ENCODE measurements at places on chromosomes 4 and X.

DNA sequence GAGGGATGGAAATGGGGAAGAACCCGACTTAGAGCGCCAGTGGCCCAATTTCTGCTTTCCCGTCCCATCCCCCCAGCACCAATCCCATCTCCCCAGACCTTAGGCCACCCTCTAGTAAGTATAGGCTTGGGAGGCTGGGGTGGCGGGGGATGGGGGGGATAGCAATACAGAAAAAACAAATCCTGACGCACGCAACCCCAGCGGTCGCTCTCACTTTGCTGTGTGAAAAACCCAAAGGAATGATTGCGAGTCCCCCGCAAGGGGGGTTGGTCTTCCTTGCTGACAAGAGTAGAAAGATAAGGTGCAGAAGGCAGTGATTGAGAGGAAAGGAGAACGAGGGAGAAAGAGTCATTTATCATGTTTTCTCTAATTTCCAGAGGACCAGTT is 863 bp downstream of the CPE start:
- DNase-seq = no peak

DNA sequence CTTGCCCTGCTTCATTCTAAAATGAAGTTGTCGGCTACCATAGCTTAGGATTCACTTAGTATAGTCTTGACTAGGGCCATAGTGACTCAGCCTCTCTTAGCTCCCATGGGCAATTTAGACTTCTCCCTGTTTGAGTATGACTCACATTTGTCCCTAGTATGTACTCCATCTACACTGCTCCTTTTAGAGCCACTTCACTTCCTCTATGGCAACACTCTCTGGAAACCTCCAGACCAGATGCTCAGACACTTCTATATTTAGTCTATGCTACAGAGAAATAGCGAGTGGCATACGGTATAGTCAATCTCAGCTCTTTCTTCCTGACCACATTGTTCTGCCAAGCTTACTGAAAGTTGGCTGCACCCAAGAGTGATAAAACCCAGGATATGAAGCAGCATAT is 11.2 kb downstream of the MEPE start:
- no peak for DNase-seq

- DNase-seq = no peak
These were observed 93.8 kb downstream of the TBL1X start for GRCh38 chrX:9558615-9559014.

DNA sequence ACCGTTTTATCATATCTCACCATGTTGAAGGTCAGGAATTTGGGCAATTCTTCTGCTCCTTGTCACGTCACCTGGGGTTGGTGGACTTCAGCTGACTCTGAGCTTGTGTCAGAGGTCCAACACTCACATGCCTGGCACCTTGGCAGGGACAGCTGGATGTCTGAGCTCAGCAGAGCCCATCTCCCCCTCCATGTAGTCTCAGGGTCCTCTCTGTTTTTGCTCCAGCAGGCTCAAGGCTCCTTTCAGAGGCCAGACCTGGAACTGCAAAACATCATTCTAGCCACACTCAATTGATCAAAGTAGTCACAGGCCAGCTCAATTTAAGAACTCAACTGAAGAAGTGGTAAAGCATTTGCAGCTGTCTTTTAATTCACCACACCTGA is 45.4 kb downstream of the EDNRA start:
- DNase-seq = no peak

DNA sequence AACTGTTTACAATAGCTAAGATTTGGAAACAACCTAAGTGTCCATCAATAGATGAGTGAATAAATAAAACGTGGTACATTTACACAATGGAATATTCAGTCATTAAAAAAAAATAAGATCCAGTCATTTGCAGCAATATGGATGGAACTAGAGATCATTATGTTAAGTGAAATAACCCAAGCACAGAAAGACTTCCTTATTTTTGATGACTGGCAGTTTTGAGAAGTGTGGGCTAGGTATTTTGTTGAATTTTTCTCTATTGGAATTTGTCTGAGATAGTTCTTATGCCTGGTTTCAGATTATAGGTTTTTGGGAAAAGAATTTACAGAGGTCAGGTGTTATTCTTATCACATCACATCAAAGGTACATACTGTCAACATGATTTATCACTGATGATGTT is 293.8 kb upstream of the ARSJ start:
- DNase-seq = no peak

DNA sequence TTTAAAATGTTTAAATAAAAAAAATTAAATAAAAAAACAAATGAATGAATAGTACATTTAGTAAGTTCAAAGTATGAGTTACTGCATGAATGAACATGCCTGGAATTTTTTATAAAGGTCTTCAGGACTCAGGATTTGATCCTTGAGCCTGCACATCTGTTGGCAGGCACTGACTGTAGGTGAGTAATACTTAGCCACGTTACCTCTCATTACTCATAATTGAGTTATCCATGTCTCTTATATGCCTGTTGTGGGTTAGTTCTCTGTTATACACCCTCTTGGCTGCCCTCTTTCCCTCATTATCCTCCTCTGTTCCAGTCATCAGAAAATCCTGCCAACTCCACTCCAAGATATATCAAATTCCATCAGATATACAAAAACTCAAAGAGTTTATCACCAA is 276.0 kb downstream of the FBXW7 start:
- no peak for DNase-seq

DNA sequence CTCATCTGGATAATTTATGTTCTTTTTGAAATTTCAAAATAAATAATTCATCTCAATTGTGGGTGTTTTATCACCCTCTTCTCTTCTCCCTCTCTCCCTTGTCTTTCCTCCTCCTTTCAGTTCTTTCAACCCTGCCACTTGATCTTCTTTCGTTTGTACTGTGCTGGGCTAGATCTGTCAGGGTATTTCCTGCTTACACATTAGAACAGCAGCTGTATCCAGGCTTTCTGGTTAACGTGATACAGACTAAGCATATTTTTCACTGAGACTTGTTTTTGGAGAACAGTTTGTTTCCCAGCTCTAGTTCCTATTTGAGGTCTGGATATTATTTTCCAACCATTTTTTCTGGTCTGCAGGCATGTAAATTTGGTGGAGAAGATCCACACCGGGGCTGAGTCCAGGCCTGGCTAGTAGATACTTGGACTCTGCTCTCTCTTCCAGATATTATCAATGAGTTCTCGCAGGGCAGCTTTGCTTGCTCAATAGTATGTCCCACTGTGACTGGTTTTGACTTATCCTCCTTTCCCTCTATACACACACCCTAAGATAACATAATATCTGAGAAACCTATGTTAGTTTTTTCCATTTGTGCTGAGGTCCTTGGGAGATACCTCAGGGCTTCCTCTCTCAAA is 1310.7 kb upstream of the TENM3 start:
- DNase-seq = no peak

DNA sequence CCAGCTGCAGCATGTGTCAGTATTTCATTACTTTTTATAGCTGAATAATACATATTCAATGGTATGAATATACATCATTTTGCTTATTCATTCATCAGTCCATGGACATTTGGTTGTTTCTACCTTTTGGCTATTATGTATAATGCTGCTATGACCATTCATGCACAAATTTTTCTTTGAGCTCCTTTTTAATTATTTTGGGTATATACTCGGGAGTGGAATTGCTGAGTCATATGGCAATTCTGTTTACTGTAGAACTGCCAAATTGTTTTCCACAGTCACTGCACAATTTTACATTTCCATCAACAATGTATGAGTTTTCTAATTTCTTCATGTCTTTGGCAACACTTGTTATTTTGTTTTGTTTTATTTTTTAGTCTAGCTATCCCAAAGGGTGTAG is 405.9 kb upstream of the PITX2 start:
- DNase-seq = no peak

DNA sequence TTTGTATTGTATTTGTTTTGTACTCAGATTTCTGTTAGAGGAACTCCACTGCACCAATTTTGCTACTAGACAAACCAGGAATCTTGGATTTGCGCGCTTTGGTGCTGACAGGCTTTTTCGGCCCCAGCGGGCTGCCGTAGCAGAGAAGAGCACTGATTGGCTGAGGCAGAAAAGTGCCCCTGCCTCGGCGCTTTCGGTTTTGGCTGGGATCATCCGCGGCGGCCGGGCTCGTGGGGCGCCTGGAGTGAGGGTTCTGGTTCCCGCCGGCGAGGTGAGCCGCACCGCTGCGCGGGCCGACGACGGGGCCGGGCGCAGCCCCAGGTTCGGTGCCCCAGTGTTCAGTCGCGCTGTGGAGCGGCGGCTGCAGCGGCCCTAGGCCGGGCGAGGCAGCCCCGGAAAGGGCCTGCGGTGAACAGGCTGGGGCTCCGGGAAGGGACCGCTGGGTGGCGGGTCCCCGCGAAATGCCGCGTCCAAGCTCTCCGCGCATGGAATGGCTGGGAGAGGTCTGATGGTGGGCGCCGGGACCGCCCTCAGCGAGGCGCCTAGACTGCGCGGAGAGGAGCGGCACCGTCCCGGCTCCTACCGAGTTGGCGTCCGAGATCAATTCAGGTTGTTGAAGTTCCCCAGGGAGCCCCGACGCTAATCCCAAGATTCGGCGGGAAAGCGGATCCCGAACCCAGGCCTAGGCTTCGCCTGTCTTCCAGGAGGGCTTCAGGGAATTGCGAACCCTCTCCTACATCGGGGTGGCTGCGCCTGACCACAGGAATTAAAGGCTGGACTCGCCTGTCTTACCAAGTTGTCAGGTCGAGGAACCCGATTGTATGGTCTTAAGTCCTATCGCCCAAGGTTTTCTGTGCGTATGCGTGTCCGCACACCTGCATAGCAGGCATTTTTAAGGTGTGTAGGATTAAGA is at the start of gene LSM6:
Gene LSM6 (plus strand): TSS at position 178 of the 913 bp plus-strand sequence. CDS start 7,204 bp downstream, outside the sequence.
- DNase-seq = peak; percentile 64

- no peak for DNase-seq
These were observed 3.5 kb downstream of the GPR34 start for GRCh38 chrX:41692162-41692749.

- no peak for DNase-seq
These were observed 140.0 kb upstream of the BCOR start for GRCh38 chrX:40237731-40238178.

GRCh38 chrX:23228950-23229448 is 105.7 kb upstream of the PTCHD1 start:
- no peak for DNase-seq

GRCh38 chrX:51215856-51216255 is 116.8 kb upstream of the NUDT10 start:
- no peak for DNase-seq

DNA sequence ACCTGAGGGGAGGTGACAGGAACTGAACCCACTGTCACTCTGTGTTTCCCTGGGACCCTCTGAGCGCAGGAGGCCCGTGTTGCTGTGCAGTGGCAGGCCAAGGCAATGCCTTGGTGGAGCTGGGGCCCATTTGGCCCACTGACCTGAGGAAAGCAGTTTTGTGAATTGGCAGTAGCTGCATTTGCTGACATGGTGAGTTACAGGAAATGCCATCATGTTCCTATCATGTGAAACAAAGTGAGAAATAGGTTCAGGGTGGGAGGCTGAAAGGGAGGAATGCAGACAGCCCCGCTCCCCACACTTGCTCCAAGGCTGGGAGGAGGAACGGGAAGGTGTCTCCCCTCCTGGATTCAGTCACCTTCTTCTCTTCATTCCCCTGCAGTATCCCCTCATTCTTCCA is 146.1 kb downstream of the PTTG2 start:
- DNase-seq = no peak

- DNase-seq = no peak
These were observed 68.6 kb downstream of the DIAPH2 start for GRCh38 chrX:96753230-96753629.

GRCh38 chr4:75069493-75070074 is 136.7 kb downstream of the PARM1 start:
- no peak for DNase-seq

GRCh38 chrX:107731831-107732502 is 43.6 kb downstream of the TSC22D3 start:
- no peak for DNase-seq

- no peak for DNase-seq
These were observed 603.8 kb upstream of the PCDH7 start for GRCh38 chr4:30116401-30116800.

DNA sequence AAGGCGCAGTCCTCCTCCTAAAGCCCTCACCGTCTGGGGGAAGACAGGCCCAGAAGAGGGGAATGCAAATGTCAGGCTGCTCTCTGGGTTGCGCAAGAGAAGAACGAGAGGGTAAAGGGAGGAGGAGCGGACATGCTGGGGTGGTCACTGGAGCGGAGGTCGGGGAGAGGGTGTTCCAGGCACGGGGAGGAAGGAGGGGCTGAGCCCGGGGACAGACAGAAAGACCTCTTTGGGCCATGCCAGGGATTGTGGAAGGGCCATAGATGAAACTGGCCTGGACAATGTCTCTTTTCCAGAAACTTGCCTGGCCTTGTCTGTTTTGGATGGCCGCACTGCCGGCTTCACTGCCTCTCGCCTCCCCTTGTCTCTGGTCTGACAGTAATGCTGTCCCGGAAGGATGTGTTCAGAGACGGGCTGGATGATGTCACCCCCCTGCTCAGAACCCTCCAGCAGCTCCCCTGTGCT is 121.0 kb downstream of the SORCS2 start:
- no peak for DNase-seq

DNA sequence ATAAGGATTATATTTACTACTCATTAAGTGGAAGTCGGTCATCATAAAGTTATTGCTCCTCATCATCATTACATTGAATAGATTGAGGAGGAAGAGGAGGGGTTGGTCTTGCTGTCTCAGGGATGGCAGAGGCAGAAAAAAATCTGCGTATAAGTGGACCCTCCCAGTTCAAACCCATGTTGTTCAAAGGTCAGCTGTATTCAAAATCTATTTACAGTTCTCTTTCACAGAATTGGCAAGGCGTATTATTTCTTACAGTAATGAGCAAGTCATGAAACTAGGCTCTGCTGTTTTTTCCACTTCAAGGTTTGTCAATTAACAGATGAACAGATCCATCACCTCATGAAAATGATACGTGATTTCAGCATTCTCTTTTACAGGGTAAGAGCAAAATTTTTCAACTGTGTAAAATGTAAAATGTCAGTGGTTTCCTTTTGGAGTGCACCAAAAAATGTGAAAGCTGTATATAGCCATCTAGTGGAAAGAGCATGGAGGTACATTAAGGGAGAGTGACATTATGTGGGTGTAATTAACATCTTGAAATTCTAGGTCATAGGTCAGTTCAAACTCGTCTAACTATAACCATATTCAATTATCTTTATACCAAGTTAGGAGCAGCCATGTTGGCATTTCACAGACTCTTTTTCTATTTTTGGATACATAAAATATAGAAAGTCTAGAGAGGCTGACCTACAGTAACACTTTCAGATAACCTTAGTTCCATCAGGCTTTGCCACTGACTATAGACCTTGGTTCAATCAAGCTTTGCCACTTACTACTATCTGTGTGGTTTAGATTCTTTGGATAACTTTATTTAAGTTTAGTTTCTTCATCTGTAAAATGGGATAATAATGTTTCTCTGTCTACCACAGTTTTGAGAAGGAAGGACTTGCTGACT is 30.1 kb downstream of the NEIL3 start:
- DNase-seq = no peak

GRCh38 chr4:35166466-35166865 is 1077.8 kb downstream of the ARAP2 start:
- DNase-seq = no peak

- DNase-seq = no peak
These were observed 98.3 kb downstream of the HMX1 start for GRCh38 chr4:8773124-8773931.
